ENCODE measurements at places on chromosomes 1 and 21.
A peak's percentile ranks its signal among the peaks of the same experiment; 100 is the strongest.

GRCh38 chr1:112296908-112297307 is 99.1 kb upstream of the CTTNBP2NL start:
- DNase-seq: no peak

- no peak for DNase-seq
Observed at GRCh38 chr1:53944469-53945182, 873 bp downstream of the IFT25 start.

DNA sequence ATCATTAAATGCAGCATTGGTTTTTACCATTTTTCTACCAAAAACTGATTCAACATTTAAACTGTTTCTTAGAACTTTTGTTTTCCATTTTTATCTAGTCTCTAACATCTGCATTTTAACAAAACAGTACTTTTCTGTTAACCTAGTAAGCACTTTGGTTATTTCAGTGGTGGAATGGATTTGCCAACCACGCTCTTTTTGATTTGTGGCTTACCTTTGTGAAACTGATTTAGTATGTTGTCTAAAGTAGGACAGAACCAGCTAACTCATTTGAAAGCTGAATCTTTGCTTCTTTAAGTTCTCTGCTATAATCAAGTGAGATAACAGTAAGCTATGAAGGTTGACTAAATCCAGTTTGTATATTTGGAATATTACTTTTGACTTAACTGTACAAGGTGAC is 41.5 kb upstream of the METTL18 start:
- DNase-seq: no peak

DNA sequence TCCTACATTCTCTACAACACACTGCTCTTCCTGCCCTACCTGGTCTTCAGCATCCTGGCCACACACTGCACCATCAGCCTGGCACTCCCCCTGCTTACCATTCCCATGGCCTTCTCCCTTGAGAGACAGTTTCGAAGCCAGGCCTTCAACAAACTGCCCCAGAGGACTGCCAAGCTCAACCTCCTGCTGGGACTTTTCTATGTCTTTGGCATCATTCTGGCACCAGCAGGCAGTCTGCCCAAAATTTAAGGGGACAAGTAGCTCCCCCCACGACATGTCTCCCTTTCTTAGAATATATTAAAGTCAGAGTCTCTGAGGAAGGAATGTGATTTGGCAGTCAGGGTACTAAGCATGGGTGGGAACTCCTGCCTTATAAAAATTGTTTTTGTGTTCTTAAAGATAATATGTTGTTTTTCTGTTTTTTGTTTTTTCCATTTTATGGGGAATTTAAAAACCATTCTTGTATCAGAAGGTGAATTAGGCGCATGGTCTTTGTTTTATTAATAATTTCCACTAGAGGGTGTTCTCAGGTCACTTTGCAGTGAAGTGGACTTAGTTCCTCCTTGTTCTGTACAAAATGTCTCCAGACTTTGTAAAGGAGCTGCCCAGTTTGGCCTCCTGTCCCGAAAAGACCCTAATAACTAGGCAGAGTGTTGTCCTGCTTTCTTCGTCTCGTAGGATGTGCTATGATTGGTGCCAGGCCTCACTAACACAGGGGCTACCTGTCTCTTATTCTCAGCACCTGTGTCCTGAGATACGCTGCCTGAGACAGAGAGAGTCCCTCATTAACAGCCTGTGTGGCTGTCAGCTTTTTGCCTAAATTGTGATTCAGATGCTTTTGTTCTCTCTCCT is 13.1 kb downstream of the UBIAD1 start:
- no peak for DNase-seq

DNA sequence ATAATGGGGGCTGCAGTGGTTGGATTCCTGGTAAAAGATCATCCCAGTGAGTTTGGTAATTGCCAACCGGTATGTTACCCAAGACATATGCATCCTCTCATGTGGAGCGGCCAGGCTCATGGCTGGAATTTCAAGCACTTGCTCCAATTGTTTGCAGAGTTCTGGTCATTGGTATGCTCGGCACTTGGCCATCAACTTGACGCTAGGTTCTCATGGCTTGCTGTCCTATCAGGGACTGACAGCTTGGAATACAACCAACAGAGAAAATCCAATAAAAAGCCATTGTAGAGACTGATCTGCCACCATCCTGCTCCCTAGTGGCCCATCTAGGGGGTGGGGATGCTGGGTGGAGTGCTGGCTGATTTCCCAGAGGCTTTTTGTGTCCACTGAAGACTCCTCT is 120.9 kb downstream of the EDEM3 start:
- no peak for DNase-seq

DNA sequence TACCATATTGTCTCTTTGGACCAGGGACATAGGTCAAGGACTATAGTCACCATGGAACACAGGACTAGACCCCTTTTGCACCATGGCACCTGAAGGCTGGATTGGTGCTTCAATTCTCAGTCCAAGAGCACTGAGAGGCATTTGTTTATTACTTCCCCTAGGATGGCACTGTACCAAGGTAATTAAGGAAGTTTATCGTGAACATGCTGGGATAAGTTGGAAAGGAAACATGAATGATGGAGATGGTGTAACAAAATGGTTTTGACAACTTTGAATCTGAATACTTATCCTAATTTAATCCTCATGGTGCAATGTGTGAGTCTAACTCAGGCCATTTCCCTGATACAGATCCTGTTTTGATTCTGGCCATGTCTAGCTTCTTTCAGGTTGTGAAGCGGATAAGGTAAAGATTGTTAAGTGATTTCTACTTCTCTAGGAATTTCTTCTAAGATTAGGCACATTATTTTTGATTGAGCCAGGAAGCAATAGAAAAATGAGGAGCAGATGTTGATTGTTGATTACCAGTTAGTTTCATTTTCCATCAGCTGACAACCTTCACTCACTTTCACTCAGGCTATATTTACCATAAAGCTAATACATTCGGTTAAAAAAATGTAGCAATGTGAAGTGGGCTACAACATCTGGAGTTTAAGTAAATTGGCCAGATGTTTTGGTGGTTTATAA is 37.3 kb upstream of the SIPA1L2 start:
- no peak for DNase-seq

DNA sequence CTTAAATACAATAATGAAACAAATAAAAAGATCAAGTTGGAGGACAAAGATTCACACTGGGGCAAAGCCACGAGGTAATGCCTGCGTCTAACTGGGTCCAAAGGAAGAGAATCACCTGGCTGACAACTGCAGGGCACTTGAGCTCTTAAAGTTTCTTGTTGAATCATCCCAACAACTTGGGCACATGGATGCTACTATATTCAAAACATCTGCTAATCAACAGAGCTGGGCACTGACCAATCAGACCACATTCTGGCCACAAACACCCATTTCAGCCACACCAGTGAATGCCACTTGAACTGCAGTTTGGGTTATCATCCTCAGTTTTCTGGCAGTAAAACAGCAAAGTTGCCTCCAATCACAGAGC is 51.0 kb downstream of the ABCA4 start:
- DNase-seq: no peak

- DNase-seq: no peak
Observed at GRCh38 chr1:217484871-217485270, 146.0 kb downstream of the GPATCH2 start.

GRCh38 chr1:29679316-29679715 is 443.0 kb downstream of the PTPRU start:
- DNase-seq: no peak

DNA sequence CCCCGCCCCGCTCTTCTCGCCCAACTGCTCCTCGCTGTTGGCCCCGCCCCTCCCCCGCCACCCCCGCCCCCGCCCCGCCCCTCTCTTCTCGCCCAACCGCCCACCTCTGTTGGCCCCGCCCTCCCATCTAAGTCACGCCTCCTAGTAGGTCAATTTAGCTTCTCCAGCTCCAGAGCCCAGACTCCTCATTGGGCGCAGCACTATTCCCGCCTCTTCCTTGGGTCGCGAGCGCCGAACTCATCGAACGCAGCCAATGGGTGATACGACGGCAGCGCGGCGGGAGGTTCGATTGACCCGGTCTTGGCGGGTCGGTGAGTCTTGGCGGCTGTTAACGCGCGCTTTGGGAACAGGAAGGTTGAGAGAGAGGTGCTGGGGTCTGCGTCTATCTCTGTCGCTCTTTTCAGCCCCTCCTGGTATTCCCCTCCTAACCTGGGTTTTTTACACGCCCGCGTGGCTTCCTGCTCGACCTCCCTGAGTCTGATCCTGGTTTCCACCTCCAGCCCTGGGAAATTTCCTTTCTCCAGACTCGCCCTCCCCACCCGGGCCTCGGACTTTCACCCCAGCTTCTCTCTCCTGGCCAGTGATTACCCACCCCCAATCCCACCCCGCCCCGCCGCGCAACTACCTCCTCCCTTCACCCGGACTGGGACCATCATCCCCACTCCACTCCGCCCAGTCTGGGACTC is at the start of gene RAD54L:
Gene RAD54L (plus strand): TSS at position 328 of the 686 bp plus-strand sequence. CDS start 643 bp downstream, outside the sequence.
- peak; percentile 97 for DNase-seq

DNA sequence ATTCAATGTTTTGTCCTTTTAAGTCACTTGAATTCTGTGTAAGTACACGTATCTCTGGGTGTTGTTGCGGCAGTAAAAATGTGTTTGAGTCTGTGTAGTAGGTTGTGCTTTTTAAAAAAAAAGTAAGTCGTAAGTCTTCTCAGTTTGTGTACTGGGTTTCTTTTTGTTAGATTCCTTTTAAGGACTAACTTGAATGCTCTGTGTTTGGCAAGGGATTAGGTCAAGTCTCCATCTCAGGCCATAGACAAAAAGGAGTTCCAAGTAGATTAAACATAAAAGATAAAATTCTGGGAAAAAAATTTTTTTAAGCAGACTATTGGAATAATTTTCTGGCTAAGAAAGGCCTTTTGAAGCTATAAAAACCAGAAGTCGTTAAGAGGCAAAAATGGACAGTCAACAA is 113.1 kb downstream of the ATP5PO start:
- no peak for DNase-seq

GRCh38 chr1:89907727-89908212 is 86.9 kb downstream of the LRRC8D start:
- no peak for DNase-seq

DNA sequence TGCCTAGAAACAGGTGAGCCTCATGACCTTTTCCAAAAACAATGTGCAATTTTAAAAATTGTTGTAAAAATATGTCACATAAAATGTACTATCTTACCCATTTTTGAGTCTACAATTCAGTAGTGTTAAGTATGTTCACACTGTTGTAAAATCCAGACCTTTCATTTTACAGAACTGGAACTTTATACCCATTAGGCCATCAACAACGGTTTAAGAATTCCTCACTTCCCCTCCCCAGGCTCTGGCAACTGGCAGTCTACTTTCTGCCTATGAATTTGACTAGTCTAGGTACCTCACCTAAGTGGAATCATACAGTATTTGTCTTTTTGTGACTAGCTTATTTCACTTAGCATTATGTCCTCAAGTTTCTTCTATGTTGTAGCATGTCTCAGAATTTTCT is 8.6 kb downstream of the CTSE start:
- DNase-seq: no peak

- DNase-seq: no peak
Observed at GRCh38 chr1:17744666-17745478, 10.3 kb upstream of the ACTL8 start.

- DNase-seq: no peak
Observed at GRCh38 chr1:34147301-34147700, 17.7 kb downstream of the CSMD2 start.

DNA sequence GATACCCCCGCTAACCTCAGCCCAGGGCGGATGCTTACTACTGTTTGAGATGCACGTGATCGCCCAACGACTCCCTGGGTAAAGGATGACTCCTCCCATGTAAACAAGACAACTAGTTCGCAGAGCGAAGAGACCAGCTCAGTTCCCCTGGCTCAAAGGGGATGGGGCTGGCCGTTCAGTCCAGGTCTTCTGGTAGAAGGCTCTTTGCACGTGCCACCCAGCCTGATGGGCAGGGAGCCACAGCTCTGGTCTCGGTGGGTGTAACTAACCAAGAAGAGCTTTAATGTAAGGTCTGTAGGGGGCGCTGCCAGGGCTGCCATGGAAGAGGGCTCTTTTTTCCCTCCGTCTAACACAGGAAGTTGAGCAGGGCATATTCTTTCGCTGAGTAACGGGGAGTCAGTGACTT is 49.4 kb upstream of the PARP1 start:
- DNase-seq: peak; percentile 31

DNA sequence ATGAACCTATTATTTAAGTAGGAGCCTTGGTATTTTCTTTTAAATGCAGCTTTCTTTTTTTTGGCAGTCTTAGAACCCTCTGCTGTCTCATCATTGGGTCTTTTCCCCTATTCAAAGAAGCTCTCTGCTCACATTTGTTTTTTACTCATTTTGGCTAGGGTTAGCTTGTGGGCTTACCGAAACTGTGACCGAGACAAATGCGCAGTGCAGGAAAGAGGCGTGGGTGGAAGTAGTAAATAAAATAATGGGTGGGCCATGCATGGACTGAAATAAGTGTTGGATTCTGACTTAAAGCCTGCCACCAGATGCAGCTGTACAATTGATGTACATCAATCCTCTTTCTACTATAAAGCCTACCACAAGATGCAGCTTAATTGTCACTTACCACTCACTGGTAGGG is 14.7 kb downstream of the XPR1 start:
- DNase-seq: no peak

DNA sequence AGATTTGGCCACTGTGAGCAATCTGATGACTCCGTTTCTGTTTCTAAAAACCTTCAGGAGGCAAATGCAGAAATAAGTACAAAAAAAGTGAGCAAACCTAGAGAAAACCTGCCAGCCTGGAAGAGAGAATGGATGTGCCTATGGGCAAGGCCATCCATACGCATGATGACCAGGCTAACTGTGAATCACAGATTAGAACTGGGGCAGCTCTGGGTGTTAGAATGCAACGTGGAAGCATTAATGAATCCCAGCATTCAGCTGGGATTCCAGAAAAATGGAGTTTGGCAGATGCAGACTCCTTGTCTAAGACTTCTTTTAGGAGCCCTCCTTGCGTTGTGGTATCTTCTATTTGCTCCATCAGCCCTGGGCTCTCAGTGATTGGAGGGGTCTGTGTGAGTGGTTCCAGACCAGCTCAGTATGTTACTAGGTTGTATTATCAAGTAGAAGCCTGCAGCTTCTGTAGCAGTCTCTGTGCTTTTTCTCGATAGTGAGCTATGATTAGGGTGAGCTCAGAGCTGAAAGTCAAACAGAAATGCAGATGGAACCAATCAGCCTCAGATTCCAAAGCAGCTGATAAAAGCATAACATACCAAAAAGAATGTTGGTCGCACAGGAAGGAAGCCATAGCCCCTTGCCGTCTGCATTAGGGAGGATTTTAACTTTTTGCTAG is 154.0 kb downstream of the PSMG1 start:
- no peak for DNase-seq

DNA sequence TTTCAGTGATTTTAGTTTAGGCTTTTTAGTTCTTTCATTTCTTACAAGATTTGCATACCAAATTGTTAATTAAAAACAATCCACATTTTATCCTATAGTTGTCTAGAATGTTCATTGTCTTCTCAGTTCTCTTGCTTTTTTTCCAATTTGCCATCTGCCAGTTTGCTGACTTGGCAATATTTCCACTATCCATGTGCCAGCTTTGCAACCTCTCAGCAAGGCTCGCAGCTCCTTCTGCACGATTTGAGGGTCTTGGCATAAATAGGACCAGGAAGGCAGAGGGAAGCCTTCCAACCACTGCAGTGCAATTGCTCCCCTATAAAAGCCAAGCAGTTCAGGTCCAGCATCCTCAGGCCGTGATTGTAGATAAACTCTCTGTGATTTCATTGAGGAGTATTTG is 306.8 kb upstream of the FMN2 start:
- DNase-seq: no peak

- no peak for DNase-seq
Observed at GRCh38 chr1:67463298-67463955, 33.2 kb upstream of the SERBP1 start.

GRCh38 chr1:175599212-175599705 is 144.1 kb downstream of the TNR start:
- peak; percentile 70 for DNase-seq

- no peak for DNase-seq
Observed at GRCh38 chr1:214717351-214717750, 114.4 kb downstream of the CENPF start.

Measured in CD4-positive, alpha-beta T cell treated with Interferon gamma for 1 hour (primary cell).